ENCODE measurements at places on chromosomes 12 and 14.

- no peak for DNase-seq
Measured at GRCh38 chr12:111352296-111352993, 16.4 kb downstream of the PHETA1 start.

DNA sequence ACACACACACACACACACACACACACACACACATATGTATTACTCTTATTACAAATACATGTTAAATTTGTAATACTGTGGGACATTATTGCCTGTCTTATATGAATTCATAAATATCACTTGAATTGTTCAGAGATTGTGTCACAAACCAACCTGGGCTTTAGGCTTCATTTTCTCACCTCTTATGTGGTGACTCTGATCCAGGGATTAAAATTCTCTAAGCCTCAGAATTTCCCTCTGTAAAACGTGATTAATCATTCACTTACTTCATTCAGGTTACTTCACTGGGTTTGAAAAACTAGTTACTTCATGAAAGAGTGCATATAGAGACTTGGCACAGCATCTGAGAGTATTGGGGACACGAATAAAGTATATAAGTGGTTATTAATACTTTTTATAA, 240.3 kb upstream of the PDZRN4 start:
- no peak for DNase-seq

- no peak for DNase-seq
Measured at GRCh38 chr14:65517635-65518542, 105.4 kb downstream of the FUT8 start.

GRCh38 chr14:25110106-25110505, 60.2 kb upstream of the STXBP6 start:
- DNase-seq, result no peak

- DNase-seq, result no peak
Measured at GRCh38 chr14:68047906-68048305, 228.3 kb downstream of the RAD51B start.

DNA sequence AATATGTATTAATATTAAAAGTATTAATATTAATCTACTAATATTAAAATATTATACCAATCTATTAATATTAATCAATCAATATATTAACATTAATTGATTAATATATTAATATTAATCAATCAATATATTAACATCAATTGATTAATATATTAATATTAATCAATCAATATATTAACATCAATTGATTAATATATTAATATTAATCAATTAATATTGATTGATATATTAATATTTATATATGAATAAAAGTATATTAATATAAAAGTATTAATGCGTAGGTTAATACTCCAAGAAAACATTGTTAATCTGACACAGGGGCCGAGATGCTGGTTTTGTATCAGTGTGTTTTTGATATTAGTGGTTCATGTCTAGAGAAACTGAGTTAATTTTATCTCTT, 1430.1 kb upstream of the SEL1L start:
- DNase-seq, result no peak

DNA sequence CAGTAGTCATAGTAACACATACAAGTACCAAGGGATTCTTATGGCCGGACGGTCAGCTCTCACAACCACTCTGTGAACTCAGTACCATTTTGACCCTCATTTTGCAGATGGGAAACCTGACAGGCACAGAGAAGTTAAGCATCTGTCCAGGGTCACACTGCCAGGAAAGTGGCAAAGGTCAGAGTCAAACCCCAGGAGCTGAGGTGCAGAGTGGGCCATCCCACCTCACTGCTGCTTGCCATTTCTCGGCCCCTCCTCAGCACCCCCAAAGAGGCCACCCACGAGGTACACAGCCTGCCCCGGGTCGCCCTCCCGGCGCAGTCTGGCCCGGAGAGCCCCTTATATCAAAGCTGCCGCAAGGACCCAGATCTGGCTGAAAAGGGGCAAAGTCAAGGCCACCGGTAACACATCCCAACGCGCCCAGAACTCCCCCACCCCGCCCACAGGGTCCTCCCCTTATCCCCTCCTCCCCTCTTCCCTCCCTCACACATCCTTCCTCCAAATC, 1.7 kb downstream of the NCOR2 start:
- DNase-seq, result no peak

All from activated naive CD4-positive, alpha-beta T cell (primary cell).